ENCODE measurements at places on chromosomes 2 and 18.

GRCh38 chr18:10476338-10476791, 21.9 kb downstream of the APCDD1 start:
- no peak for DNase-seq

- no peak for DNase-seq
Observed at GRCh38 chr2:127669056-127669455, 6.3 kb downstream of the LIMS2 start.

GRCh38 chr2:133685636-133686215, 117.5 kb upstream of the NCKAP5 start:
- no peak for DNase-seq

DNA sequence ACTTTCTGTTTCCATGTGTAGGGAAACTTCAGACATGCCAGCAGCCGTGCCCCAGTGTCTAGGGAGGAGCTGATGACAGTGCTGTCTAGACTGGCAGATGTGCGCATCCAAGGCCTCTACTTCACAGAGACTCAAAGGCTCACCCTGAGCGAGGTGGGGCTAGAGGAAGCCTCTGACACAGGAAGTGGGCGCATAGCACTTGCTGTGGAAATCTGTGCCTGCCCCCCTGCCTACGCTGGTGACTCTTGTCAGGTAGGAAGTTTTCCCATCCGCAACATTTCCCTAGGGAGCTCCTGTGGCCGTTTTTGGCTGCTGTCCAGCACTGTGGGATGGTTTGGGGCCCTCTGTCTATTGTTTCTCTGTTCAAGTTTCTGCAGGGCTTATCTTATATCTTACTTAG, 143.1 kb upstream of the TTC39C start:
- DNase-seq = peak; percentile 47

DNA sequence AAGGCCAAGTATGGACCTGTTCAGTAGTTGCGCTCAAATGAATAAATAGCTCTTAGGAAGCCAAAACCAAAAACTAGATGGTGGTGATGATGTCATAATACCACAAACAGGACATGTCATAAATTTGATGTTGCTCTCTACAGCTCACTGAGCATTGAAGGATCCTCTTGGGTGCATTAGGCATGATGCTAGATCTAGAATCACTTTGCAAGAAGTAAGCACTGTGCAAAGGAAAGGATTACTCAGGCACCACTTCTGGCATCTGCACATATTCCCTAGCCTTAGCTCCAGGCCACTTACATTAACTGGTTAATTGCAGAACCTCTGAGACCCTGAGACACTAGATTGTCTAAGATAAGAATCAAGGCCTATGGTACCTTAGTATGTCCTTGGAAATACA, 58.0 kb downstream of the LRRTM1 start:
- no peak for DNase-seq

GRCh38 chr2:173145454-173145853, 69.8 kb downstream of the MAP3K20 start:
- no peak for DNase-seq

DNA sequence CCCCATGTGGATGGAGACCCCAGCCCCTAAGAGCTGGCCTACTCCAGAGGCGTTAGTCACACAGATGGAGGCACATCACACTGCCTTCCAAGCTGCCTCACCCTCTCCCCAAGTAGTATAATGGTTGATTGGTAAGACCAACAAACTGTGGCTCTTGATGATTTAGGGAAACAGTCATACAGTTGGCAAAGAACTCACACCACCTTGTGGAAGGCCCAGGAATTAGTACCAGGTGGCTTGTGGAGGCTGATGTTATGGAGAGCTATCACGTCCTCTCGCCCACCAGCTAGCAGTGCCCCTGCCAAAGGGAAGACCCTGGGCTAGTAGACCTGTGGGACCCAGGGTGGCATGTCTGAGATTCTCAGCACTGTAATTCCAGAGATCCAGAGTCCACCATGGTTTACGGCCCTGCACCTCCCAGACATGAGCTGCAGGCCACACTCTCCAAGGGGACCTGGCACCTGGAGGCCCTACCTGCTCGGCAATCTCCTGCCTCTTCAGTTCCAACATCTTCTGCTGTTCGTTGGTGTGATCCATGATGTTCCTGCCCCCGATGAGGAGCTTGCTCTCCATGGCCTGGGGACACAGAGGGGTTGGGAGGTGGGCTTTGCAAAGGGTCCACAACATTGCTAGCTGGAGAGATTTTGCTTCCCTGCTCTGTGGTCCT, 26.3 kb downstream of the KIF3C start:
- no peak for DNase-seq

- no peak for DNase-seq
Observed at GRCh38 chr18:48905513-48905912, 45.3 kb downstream of the SMAD7 start.

DNA sequence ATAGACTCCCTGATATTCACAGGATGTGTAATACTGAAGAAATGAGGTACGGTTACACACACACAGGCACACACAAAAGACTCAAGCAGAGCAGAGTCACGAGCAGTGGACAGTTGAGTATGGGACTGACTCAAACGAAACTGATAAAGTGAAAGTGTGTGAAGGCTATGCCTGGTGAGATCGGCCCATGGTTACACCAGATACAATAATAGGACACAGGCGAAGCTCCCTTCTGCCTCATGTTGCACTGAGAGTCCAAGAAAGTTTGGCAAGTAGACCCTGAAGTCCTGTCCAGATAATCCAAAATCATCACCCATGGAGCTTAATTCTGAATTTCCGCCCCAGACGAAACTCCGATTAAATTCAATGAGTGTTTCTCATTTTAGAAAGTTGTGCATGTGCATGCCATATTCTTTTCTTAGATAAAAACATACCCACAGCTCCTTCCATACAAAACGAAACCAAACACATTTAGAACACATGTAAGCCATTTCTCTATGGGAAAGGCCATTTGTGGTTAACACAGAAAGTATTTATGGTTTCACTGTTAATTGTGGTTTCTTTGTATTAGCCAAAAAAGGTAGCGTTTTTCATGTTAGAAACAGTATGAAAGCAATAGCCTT, 567.6 kb downstream of the PLCL1 start:
- DNase-seq = no peak

GRCh38 chr2:25362434-25363145, 20.9 kb upstream of the DNMT3A start:
- no peak for DNase-seq

- DNase-seq = no peak
Observed at GRCh38 chr18:44943311-44943881, 262.7 kb downstream of the SETBP1 start.

DNA sequence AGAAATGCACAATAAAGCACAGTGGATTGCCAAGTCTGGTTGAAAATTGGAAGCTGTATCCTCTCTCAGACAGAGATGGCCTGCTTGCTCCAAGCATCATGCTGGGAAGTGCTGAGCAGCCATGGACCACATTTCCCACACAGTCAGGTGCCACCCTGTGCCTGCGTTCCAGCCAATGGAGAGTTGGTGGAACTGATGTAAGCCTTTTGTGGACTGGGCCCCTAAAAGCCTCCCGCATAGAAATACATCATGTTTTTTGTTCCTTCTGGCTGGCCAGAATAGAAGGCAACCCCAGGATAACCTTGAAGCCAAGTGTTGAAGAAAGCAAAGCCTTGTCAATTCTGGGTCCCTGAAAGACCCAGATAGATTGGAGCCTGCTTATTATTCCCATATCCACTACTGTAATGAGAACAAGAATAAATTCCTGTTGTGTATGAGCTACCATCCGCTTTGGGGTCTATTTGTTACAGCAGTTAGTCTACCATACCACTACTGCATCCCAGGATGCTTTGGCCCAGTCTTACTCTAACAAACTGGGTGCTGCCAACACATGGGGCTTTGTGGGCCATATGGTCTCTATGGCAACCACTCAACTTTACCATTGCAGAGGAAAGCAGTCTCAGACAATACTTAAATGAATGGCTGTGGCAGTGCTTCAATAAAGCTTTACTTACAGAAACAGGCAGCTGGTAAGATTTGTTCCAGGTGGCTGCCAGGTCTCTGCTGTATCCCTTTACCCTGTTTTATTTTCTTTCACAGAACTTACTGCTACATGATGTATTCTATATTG, 65.4 kb downstream of the POLE4 start:
- no peak for DNase-seq

DNA sequence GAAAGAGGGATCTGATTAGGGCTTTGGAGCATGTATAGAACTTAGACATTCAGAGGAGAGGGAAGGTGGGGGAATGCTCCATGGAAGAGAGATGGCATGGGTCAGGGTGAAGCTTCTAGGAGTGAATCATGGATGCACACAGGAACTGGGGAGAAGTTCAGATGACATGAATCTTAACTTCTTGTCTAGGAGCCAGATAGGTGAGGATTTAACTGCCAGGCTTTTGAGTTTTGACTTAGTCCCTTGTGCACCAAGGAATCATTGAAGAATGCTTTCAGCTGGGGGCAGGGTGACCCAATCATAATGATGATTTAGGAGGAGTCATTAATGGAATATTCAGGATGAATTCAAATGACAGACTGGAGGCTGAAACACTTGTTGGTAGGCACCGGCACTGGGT, 48.7 kb downstream of the ACYP2 start:
- no peak for DNase-seq

- peak; percentile 23 for DNase-seq
Observed at GRCh38 chr2:41197781-41198180, 745.9 kb upstream of the SLC8A1 start.

DNA sequence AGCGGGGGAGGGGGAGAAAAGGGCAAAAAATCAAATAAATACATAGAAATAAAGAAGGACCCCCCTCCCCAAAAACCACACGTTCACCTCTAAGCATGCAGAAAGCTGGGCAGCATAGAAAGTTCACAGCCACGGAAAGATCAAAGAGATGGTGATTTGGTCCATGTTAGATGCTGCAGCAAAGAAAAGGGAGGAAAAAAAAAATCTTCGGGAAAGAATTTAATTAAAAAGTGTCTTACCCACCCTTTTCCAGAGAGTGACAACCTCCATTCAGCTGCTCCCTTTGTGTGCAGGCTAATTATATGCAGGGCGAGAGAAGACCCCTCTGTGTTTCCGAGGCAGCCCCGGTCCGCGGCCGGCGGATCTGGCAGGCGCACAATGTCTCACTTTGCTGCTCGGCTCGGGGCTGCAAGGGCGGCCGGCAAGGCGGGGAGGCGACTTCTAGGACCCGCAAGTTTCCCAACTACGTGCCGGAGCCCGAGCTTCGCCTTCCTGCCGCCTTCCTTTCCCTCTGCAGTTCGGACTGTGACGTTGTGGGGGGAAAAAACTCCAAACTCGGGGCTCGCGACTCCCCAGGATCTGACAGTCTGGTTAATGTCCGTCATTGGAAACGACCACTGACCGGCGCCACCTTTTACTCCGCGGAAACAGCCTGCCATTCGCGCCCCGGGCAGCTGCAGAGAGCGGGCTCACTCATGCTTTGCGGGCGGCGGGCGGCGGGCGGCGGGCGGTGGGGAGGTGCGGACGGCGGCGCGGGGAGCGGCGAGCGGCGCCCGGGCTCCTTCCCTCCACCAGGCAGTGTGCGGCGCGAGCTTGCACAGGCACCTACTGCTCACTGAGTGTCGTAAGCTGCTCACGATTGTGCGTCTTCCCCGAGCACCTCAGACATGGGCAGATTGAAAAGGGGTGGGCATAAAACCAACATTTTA, at the start of gene LRRTM1:
TSS of gene LRRTM1 (minus strand) at position 844 of the 929 bp plus-strand sequence. CDS start 933 bp downstream, outside the sequence.
- DNase-seq = no peak

GRCh38 chr2:30334762-30335363, 103.5 kb downstream of the LBH start:
- DNase-seq = no peak

DNA sequence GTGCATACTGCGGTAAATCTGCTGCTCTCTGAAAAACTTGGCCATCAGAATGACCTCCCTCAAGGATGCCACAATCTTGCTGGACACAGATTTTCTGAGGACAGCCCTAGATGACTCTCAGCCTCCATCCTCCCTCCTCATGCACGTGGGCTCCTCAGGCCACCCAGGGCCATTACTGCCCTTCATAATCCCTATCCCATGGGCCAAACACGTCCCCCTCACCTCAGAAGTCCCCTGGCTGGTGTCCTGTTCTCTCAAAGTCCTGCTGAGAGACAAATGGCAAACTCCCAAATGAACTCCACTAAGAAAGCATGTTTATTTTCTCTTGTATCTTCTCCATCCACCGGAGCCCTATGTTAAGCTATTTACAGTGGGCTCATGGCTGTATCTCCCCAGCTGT, 125.7 kb downstream of the MRO start:
- no peak for DNase-seq

- no peak for DNase-seq
Observed at GRCh38 chr18:8766559-8767293, 61.4 kb downstream of the MTCL1 start.

- no peak for DNase-seq
Observed at GRCh38 chr2:31275976-31276375, 42.0 kb downstream of the EHD3 start.

GRCh38 chr18:31611511-31611910, 19.8 kb downstream of the TTR start:
- DNase-seq = no peak

DNA sequence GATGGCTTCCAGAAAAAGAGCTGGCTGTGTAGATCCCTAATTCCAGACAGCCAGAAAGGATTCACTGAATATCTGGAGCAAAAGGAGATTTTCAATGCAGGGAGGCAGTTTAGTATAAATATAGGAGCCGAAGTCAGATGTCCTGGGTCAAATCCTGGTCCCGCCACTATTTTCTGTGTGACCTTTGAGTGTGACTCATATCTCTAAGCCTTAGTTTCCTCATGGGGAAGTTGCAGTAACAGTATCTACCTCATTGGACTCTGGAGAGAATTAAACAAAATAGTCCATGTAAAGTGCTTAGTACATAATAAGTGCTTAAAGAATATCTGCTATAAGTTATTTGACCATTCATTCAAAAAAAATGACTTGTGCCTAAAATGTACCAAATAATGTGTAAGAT, 52.1 kb upstream of the ITGA6 start:
- peak; percentile 35 for DNase-seq

GRCh38 chr18:715626-716025, 3.2 kb upstream of the ENOSF1 start:
- DNase-seq = peak; percentile 28

Measured in endothelial cell of umbilical vein (primary cell).